ENCODE measurements at places on chromosomes 1 and 21.

DNA sequence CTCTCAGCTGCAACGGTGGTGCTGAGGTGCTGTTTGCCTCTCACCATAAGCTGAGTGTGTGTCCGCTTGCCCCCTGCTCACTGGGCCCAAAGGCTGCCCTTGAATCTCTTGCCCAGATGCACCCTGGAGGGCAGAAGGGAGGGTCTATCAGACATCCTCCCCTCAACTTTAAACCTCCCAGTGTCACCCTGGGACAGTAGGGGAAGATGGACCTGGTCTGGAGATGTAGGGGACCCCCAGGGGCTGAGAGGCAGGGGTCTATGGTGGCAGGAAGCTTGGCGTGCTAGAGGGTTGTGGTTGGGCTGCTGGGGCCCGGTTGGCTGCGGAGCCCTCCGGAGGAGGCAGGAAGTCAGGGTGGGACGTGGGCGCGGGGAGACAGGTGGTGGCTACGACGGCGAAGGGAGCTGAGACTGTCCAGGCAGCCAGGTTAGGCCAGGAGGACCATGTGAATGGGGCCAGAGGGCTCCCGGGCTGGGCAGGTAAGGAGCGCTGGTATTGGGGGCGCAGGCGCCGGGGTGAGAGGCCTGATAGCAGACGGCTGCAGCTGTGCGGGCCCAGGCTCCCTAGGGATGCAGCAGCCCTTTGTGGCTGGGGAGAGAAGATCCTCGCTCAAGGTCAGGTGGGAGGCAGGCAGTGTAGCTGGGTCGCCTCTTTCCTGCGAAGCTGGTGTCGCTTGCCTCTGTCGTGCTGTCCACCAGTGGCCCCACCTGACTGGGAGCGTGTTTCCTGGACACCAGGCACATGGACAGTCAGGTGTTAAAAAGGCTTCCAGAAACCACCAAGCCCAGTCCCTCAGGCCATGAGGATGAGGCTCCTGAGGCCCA lies at the start of gene LCK:
Gene LCK (plus strand): TSS at position 373 of the 824 bp plus-strand sequence. CDS start 23,065 bp downstream, outside the sequence.
- no peak for DNase-seq

DNA sequence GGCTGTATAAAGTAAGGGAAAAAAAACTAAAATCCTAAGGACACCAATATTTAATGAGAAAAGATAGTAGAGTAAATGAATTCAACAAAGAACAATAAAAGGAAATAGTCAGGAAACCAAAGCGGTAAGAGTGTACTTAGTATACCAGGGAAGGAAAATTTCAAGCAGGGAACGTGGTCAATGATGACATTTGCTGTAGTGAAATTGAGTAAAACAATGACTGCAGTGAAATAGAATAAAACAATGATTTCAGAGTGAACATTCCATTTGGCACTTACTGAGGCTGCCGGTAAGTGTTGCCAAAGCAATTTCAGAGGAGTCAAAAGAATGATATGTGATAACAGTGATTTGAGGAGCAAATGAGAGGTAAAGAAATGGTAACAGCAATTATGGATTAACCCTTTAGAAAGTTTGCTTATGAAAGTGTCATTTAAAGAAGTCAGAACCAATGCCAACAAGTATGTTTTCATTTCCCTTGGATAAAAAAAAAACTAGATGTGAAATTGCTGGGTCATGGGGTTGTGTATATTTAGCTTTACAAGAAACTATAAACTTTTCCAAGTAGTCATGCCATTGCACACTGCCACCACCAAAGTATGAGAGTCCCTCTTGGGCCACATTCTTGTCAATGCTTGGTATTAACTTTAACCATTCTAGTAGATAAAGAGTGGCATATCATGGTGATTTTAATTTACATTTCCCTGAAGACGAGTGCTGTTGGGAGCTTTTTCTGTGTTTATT lies 50.5 kb downstream of the VCAM1 start:
- DNase-seq, result peak; percentile 19

GRCh38 chr1:54489627-54490250 lies 58.3 kb upstream of the ACOT11 start:
- peak; percentile 21 for DNase-seq

DNA sequence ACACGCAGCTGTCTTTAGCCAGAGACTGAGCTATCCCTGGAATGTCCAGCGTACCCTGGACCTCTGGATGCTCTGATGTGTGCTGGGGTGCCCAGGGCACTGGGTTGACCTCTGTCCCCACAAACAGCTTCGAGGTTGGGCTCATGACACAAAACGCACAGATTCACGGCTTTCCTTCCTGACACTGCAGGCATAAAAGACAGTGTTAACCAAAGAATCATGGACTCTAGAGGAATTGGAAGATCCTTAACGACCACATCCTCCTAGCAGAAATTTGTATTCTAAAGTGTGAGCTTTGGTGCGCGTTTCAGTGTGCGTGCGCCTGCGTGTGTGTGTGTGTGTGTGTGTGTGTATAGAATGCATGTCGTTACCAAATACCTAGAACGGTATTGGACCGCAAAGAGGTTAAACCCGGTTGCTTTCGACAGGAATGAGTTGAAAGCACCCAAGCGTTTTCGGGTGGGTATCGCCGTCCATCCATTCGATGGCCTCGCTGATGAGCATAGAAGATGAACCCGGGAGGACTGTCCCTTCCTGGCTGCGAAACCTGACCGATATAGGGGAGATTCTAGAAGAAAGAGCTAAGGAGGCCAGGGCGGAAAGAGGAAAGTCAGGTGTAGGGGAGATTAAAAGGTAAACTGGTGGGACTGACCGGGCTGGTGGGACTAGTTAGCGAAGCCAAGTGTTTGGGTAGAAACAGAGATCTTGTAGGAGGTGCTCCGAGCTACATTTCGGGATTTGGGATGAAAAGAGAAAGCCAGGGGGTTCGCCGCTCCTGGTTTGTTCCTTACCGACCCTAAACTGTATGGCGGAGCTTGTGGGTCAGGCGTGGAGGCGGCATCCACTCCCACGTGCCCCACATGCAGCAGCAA lies 6.8 kb upstream of the LHX9 start:
- peak; percentile 27 for DNase-seq
